SJCRH30 (cell line): ENCODE measurements at places on chromosomes 3 and 15. TPM values are rescaled to one million over a fixed set of nuclear protein-coding genes. Genes with fewer than 3 reads are reported as not detected.

DNA sequence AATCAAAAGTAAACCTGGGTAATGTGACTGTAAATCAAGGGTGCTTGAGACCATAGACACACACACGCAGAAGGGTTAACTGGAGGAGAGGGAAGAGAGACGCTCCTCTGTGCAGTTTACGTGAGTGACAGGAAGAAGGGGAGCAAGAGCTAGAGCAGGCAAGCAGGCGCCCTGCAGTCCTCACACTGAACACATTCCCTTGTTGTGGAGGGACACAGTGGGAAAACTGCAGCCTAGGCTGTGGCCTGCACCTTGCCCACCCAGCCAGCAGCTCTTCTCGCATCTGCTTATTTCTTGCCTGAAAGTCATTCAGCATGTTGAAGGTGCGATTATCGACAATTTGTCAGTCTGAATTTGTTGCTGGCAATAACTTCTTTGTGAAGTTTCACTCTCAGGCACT lies 24.2 kb downstream of the SOX2 start:
- no peaks in the 10 kb centered on the region for H3K4me1 ChIP-seq
- no peaks in the 10 kb centered on the region for H3K27me3 ChIP-seq
- H3K4me3 ChIP-seq: no peak overlapping the region
- H3K27ac ChIP-seq: no peak overlapping the region
- no peaks in the 10 kb centered on the region for H3K36me3 ChIP-seq
- DNase-seq: no peak

DNA sequence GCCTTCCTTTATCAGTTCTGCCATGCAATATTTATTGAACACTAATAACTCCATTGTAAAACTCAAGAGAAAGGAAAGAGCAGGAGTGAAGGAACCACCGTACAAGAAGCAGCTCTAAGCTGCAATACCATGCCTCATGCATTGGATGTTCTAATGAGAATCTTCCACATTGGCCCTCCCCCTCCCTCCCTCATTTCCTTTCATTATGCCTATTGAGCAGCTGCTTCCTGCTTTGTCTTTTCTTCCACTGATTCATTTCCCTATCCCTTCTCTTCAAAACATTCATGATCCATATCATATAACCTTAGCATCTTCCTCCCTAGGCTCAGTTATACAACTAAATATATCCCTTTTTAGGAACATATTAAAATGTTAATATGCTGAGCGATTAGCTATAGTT lies 698.7 kb upstream of the GOLIM4 start:
- H3K27me3 ChIP-seq: no peaks in the 10 kb centered on the region
- DNase-seq: no peak
- H3K4me3 ChIP-seq: no peak overlapping the region
- no peaks in the 10 kb centered on the region for H3K4me1 ChIP-seq
- no peak overlapping the region for H3K27ac ChIP-seq
- H3K36me3 ChIP-seq: no peaks in the 10 kb centered on the region

SCG3 gene
- total RNA-seq: not detected in 2 replicates

DNA sequence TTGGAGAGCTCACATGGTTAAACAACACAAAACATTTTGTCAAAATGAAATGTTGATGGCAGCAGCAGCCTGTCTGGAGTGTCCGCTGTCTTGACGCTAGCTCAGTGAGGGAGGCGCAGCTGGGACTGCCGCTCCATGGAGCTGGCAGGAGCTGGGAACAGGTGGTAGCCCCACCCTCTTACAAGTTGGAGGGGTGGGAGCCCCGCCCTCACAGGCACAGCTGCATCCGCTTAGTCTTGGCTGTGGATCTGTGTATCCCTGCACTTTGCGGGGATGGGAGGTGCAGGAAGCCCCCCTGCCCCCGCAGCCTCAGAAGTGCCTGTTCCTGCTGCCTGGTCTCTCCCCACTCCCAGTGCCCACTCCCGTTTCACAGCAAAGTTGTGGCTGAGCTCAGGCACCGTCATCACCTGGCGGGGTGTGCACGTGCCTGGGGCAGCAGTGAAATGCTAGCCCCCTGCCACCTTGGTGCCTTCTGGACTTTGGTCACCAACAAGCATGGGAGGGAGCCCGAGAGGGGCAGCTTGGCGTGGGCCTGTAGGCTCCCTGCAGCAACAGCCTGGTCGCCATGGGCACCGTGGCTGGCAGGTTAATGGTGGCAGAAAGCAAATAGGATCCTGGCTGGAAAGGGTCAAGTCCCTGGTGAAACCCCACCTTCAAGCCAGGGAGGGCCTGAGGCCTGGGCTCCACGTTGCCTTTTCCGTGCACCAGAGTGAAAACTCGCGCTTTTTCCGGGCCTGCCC lies 53.8 kb upstream of the CADM2 start:
- peak overlapping the region; percentile 87 for H3K27ac ChIP-seq
- H3K4me3 ChIP-seq: peak overlapping the region; percentile 47
- no peaks in the 10 kb centered on the region for H3K36me3 ChIP-seq
- H3K4me1 ChIP-seq: peaks cover 21% of the 10 kb centered on the region

- H3K4me3 ChIP-seq: peak overlapping the region; percentile 35
- H3K4me1 ChIP-seq: peaks cover 36% of the 10 kb centered on the region
- no peaks in the 10 kb centered on the region for H3K27me3 ChIP-seq
- H3K36me3 ChIP-seq: no peaks in the 10 kb centered on the region
- peak; percentile 56 for DNase-seq
Measured at GRCh38 chr3:11545186-11545851, 98.4 kb downstream of the VGLL4 start.

SLC2A2 gene
- total RNA-seq: not detected in 2 replicates

DNA sequence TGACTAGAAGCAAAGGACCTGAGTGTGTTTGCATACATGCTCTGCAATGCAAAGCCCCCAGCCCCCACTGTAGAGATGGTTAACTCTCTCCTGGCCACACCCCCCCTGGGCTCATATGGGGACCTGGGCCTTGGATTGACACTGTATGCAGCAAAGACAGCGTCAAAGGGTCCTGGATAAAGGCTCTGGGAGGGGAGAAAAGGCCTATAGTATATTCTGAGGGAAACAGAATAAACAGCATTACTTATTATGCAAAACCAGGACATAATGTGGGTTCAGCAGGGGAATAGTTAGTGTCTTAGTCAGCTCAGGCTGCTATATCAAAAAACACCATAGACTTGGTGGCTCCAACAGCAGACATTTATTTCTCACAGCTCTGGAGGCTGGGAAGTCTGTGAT lies 158.7 kb downstream of the APBA2 start:
- H3K27me3 ChIP-seq: no peaks in the 10 kb centered on the region
- DNase-seq: no peak
- no peak overlapping the region for H3K27ac ChIP-seq
- no peaks in the 10 kb centered on the region for H3K36me3 ChIP-seq
- no peak overlapping the region for H3K4me3 ChIP-seq
